Tongue (tissue), 3 donors: ENCODE measurements at places on chromosomes 2 and 18. TPM values are rescaled to one million over a fixed set of nuclear protein-coding genes. Genes with fewer than 3 reads are reported as not detected.

DNA sequence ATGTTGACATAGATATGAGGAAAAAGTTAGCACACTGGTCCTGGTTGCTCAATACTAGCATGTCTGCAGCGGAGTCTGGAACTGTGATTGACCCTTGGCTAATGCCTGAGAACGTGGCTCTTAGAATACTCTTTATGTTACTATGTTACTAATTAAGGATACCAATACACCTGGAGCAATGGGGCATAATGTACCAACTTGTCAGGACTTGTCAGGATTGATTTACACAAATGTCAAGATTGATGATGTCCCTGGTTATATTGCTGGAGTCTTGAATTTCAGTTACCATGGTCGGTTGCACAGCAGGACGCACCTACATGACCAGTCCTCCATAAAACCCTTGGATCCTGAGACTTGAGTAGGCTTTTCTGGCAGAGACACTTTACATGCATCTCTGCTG, 810.9 kb downstream of the CPS1 start:
- no peak for DNase-seq

DNA sequence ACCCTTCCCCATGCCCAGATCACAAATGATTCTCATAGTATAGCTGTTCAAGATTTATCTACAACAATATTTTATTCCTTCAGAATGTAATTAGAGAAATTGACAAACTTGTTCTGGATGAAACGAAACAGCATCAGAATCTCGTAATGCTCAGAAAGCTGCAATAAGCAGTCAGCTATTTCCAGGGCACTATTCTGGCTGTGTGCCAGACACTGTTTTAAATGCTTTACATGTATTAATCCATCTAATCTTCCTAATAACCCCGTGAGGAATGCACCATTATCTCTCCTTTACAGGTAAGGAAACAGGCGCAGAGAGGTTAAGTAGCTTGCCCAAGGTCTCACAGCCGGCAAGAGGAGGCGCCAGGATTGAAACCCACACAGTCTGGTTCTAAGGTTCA, 10.1 kb upstream of the LYPD6B start:
- no peak for DNase-seq

DNA sequence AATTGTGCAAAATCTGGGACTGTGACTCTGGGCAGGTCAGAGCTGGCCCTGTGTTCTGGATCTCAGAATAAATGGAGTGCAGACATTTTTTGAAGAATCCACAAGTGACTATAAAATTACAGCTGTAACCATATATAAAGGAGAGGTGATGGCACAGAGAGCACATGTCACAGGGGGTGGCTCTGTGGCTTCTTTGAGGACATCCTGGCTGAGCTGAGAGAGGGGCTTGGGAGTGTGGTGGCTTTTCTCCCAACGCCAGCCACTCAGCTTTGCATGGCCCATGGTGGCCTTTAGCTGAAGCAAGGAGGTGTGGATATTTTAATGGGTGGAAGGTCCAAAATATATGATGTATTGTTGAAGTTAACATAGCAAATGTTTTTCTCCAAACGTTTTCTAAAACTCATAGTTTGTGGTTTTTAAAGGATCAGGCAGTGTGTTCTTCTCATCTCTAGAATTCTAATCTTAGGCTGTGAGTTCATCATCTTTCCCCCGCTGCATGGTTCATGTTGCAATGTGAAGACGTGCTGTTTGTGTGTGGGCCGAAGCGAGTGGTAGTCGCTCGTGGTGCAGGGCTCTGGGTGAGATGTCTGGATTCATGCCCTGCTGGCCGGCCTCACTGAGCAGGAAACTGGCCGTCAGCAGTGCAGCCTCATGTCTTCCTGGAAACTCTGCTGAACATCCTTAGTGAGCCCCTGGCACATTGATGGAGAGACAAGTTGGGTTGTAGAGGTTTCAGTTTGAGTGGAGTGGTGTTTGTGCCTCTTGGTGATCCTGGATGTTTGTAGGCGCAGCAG, 109.9 kb downstream of the ZNF236 start:
- no peak for DNase-seq

DNA sequence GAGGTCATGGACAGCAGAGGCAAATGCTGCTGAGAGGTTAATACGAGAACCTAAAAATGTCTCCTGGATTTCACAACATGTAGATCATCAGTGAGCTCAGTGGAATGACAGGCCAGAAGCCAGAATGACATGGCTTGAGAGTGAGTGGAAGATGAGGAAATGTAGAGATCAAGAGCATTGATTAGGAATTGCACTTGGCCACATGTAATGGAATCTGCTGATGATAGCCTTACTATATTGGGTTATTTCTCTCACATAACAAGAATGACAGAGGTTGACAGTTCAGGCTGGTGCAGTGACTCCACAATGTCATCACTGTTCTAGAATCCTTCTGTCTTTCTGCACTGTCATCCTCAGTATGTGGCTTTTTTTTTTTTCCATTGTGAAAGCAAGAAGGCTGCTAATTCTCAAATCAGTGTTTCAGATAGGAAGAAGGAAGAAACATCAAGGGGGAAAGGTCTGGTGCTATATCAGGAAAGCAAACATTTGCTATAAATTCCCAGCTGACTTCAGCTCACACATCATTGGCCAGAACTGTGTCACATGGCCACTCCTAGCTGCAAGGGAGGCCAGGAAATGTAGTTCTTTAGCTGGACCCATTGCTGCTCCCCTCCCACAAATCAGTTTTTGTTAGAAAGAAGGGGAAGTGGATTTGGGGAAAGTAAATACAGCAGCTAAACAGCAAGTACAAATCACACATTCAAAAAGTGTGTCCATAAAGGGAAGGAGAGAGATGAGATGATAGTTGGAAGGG, 127.2 kb downstream of the FAM161A start:
- DNase-seq = no peak

DNA sequence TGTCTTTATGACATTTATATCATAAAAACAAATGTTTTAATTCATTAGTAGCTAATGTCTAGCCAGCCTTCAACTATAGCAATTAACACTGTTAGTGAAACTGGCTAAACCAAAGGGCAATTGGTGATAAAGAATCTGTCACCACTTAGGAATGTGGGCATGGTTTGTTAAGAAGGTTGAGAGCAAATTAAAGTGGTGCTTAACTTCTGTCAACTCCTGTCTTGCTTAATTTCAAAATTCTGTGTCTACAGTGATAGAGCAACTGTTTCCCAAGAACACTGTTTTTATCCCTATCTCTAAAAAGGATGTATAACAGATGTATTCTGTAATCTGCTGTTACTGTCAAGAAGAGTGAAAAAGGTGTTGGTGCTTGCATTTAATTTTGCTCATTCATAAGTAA, 36.5 kb downstream of the CFAP36 start:
- DNase-seq = no peak

GRCh38 chr2:28227498-28227897, 165.2 kb upstream of the FOSL2 start:
- no peak for DNase-seq

DNA sequence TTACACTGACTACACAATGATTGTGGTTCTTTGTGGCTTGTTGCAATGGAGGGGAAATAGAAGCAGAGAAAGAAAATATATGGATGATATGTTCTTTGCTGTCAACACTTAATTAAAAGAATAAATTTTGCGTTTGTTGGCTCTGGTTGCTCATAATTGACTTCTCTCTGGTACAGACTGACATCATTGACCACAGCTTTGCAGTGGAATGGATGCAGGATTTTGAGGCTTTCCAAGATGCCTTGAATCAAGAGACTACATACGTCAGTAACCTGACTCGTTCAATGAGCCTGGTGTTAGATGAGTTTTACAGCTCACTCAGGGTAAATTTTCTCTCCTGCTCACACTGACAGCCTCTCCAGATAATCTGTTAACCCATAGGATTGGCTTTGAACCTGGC, 9.9 kb downstream of the GPN1 start:
- DNase-seq = no peak

DNA sequence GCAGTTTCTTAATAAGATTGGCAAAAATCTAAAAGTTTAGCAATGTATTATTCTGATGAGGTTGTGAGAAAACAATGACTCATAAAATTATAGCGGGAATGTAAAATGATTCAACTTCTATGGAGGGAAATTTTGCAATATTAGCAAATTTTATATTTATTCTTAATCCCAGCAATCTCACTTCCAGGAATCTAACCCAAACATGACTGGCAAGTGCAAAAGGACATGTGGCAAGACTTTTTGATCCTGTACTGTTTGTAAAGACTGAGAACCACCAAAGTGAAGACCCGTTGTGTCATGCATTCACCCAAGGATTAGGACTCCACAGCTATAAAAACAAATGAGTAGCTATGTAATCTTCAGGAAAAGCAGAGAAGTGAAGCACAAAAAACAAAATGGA, 234.8 kb upstream of the KYNU start:
- no peak for DNase-seq

DNA sequence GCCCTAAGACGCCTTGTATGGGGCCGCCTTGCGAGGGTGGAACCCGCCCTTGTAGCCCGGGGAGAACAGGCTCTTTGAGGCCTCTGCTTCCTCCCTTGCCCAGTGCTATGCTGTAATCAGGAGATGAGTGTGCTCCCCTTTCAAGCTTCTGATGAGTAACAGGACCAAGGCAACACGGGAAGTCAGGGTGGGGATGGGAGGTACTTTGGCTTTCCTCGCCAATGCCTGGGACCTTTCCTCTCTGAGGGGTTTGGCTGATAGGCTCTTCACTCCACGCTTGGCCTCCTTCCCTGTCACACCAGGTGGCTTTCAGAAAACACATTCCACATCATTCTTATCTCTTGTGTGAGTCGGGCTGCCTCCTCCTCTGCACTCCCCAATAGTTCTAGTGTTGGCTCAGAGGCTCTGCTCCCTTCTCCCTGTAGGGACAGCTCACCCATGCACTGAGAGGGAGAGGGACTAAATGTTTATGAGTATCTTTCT, 223.7 kb upstream of the TRIB2 start:
- no peak for DNase-seq

DNA sequence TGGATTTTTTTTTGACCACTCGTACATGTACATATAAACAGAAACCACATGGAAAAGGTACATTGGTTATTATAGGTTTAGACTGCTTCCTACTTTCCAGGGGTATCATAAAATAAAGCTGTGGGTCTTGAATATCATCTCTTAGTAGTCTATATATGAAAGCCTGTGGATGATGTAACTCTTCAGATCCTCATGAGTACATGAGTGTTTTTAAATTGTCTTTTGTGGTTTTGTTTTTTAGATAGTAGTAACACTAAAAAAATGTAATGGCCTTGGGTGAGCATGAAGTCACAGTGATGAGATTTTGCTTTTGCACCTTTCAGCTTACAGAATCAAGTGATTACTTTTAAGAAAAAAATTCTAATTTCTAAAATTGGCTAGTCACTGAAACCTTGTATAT, 80.2 kb downstream of the RAB3GAP1 start:
- DNase-seq = no peak

DNA sequence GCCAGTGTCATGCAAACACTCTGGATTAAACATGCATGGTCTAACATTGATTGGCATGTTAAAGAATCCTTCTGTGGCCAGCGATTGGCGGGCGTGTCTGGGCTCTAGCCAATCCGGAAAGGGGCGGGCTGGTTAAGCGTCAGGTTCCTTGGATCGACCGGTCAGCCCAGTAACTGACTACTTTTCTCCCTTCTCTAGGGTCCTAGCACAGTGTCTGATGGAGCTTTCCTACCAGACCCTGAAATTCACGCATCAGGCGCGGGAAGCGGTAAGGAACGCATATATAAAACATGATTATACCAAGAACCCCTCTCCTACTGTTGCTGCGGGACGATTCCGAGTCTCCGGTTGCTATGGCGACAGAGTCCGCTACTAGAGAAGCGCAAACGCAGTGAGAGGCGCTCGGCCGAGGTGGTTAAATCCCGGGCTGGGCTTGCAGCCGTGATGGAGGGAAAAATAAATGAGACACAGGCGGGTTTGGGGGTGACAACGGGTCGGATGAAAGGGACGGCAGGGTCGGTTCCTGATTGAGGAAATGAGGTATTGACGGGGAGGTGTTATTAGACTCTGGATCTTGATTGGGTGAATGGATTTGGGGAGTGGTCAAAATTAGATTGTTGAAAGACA, 29.4 kb downstream of the KATNAL2 start:
- peak; percentile 93 for DNase-seq

DNA sequence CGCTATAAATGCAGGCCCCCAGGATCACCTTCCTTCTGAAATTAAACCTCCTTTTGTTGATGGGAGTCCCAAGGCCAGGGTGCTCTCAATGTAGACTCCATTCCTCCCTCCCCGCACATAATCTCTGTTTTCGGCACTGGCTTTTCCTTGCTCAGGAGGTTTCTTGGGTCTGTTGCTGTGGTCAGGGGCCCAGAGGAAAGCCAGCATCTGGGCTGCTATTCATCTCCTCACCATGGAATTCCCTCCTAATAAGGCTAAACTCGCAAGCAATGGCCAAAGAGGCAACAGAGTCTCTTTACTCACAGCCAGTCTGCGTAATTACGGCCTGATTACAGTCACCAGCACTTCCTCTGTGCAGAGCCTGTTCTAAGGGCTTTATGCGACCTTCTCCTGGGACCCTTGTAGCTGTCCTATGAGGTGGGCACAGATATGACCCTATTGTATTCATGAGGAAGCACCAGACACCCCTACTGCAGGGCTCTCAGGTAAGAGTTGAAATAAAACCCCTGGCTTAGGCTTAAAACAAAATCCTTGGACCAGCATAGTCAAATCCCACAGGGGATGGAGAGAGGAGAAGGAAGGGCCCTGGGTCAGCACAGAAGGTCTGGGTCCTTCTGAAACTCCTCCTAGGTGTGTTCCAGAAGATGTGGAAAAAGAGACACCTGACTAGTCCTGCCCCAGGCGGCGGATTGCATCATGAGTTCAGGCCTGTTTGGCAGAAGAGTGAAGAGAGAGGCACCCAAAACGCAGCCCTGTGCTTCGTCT, 105.0 kb upstream of the SH3BP4 start:
- no peak for DNase-seq

Gene C2orf69
- 12.2 TPM for total RNA-seq

Gene DPP4
- 3.2 TPM for total RNA-seq

Gene DSEL
- total RNA-seq = 23.4 TPM

Gene C2orf66
- total RNA-seq = not detected
